ENCODE measurements at places on chromosomes 13 and 19.
A peak's percentile ranks its signal among the peaks of the same experiment; 100 is the strongest.

- DNase-seq: peak; percentile 79
Observed at GRCh38 chr19:47274071-47274890, at the start of gene INAFM1. Gene INAFM1, plus strand, starts transcription at chr19:47274885. Its CDS starts 35 bp downstream, at chr19:47274920.

GRCh38 chr19:5973867-5974635 lies 3.9 kb downstream of the RANBP3 start:
- DNase-seq: no peak

GRCh38 chr19:31604493-31605040 lies 255.3 kb upstream of the TSHZ3 start:
- no peak for DNase-seq

GRCh38 chr13:76663592-76664335 lies 222.4 kb downstream of the KCTD12 start:
- DNase-seq: no peak

- DNase-seq: no peak
Observed at GRCh38 chr13:73039201-73040108, 19.4 kb upstream of the KLF5 start.

DNA sequence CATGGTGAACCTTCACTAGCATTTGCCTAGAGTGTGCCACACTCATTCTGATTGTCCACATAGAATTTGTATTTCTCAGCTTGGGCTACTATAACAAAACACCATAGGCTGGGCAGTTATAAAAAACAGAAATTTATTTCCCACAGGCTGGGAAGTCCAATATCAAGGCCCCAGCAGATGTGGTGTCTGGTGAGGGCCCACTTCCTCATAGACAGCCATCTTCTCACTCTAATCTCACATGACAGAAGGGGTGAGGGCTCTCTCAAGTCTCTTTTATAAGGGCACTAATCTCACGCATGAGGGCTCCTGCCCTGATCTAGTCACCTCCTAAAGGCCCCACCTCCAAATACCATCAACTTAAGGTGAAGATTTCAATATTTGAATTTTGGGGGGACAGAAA lies 53.6 kb downstream of the LRRC63 start:
- DNase-seq: no peak

GRCh38 chr13:113647351-113648215 lies 10.4 kb downstream of the ATP4B start:
- no peak for DNase-seq

DNA sequence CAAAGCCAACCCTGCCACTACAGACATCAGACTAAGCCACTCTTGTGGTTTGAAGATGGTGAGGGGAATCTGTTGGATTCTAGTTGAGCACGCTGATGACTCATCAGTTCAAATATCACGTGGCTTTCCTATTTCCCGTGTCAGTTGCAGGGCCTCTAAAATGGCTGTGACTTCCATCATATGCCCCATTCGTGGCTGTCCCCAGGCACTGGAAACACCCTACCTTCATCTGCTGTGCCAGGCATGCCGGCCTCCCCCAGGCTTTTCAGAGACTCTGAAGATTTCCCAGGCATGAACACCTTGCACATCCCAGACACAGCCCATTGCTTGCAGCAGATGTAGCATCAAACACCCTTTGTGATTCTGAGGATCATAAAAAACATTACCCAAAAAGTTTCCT lies 659.9 kb downstream of the UQCRFS1 start:
- DNase-seq: no peak

DNA sequence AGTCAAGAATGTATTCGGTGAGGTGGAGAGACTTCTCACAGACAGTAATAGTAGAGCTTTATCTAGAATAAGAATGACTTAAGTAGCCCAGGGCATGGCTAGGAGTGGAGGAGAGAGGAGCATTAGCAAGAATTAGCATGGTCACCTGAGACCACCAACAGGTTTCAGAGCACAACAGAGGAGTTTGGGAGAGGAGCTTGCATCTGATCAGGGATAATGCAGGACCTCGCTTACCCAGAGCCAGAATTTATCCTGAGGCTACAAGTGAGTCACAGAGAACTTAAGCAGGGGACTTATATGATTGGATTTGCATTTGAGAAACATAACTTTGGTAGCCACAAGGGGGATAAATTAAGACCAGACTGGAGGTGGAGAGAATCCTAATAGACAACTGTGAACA lies 102.1 kb upstream of the FNDC3A start:
- DNase-seq: no peak

- DNase-seq: no peak
Observed at GRCh38 chr19:29833614-29834261, 21.9 kb downstream of the CCNE1 start.

- no peak for DNase-seq
Observed at GRCh38 chr19:1676351-1677266, 24.2 kb upstream of the TCF3 start.

DNA sequence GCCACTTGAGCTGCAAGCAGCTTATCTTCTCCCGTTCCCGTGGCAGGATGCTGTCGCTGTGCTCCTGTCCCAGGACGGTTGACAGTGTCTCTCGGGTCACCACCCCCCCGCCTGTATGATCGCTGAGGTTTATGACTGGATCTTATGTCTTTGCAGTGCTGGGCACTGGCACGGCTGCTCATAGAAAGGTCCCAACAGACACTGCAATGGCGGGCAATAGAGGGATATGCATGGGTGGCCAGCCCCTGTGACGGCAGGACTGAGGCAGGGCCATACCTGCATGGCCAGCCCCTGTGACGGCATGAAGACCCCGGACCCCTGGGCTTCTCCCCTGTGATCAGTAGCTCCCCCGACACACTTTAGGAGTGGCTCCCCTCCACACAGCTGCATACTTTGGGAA lies 307.2 kb downstream of the TEX29 start:
- no peak for DNase-seq

DNA sequence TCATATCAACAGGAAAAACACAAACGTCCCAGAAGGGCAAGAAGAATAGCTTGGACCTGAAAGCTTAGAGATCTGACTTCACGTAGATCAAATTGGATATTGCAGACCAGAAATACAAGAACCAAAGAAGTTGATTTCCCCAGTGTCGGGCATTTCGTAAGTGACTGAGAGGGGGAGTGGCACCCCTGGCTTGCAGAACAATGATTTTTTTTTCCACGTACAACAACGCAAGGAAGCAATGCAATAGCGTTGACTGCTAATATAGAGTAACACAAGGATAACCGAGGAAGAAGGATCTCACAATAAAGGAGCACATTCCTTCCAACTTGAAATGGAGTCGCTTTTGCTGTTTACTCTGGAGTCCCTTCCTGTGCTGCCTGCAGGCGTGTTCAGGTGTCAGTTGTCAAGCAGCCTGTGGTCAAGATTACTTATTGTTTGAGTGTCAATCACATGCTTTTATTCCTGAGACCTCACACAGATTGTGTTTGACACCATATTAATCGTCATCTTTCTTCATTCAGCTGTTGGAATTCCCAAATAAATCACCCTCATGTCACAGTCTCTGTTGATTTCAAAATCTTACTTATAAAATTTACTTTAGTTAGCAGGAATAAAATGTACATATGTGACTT lies 139.4 kb downstream of the FREM2 start:
- DNase-seq: no peak

DNA sequence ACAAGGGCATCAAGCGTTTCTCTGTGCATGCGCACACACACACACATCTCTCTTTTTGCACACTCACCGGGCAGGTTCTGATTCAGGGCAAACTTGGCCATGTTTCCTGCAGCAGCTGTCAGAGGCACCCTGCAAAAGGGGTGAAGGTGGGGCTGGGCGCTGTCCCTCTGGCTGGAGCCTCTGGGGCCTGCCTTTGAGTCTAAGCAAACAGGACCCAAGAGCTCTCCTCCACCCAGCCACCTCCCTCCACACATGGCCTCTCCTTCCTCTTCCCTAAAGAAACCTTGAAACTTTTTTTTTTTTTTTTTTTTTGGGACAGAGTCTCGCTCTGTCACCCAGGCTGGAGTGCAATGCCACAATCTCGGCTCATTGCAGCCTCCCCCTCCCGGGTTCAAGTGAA lies 5.3 kb downstream of the KANK3 start:
- no peak for DNase-seq

DNA sequence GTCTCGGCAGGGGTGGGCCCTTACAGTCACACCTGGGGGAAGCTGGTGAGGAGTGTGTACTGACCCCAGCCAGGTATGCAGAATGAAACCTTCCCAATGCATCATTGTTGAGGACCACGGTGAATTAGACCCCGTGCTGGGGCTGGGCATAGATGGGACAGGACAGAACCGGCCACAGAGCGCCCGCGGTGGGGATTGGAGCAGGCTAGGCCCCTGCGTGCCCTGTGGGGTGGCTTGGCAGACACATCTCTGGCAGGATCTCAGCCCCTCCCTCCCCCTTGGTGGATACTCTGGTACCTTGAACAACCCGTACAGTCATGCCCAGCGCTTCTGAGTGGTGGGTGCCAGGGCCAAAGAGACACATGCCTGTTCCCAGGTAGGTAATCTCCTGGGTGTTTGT lies 200.6 kb downstream of the TEX29 start:
- DNase-seq: no peak

DNA sequence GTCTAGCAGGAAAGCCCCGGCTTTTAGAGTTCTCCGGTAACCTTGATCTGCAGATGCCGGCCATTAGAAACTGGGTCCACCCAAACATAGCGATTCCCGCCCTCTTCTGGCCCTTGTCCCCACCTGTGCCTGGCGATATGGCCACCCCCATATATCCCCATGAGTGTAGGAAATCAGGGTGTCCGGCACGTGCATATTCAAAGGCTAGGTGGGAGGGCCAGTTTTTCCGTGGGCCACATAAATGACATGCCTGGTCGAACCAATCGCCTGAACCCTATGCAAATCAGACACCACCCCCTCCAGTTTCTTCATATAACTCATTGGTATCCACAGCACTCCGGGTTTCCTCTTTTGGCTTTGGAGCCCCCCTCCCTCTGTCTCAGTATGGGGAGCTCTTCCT lies 37.4 kb downstream of the ERICH4 start:
- no peak for DNase-seq

GRCh38 chr19:31264041-31264778 lies 85.0 kb downstream of the TSHZ3 start:
- no peak for DNase-seq

GRCh38 chr13:26956522-26957142 lies 196.0 kb upstream of the GPR12 start:
- no peak for DNase-seq

DNA sequence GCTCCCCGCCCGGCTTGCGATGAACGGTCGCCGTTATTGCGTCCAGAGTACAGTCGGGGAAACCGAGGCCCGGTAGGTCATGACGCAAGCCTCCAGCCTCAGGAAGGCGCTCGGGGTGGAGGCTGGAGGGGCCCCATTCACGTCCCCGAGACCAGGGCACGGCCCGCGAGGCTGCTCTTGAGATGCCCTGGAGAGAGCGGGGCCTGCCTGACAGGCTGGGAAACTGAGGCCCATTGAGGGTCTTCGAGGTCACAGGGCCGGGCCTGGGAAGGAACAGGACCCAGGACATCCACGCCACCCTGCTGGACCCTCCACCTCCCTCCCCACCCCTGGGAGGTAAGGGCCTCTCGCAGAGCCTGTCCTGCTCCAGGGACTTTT lies 367 bp downstream of the NDUFS7 start:
- DNase-seq: no peak

DNA sequence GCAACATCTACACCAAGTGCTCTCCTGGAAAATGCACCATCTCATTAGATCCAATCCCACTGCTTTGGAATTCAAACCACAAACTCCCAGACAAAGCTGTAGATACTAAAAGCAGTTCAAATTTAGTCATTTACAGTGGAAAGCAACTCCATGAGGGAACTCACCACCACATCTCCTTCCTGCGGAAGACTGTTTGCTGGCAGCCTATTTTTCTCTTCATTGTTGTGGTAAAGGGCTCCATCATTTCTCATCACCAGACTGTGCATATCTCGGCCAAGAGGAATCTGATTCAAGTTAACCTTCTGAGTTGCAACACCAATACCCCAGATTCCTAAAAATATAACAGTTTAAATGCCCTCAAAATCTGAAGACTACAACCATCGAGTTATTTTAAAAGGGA lies 8.4 kb downstream of the SPRYD7 start:
- DNase-seq: no peak
